Activated T-cell treated with anti-CD3 and anti-CD28 coated beads for 48 hours (primary cell): ENCODE measurements at places on chromosomes 13 and 19.

GRCh38 chr19:49592486-49593232 is 1.7 kb downstream of the PRR12 start:
- peak; percentile 15 for DNase-seq

DNA sequence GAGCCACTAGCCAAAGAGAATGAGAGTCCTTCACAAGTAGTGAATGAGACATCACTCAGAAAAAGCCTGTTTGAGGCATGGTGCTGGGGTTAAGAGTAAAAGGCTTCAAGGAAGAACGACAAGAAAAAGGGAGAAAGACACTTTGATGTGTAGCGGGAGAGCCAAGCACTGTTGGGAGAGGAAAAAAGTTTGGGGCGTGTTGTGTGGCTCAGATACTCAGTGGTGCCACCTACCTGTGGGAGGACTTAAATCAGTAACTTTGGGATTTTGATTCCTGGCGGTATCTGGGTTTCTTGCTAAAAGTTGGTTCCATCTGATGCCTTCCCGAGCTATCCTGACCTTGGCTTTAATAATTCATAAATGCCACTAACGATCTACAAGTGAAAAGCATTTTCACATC is 12.3 kb downstream of the ELSPBP1 start:
- DNase-seq: no peak

GRCh38 chr13:94033830-94034642 is 445.4 kb downstream of the DCT start:
- DNase-seq: no peak

- DNase-seq: no peak
These were observed 2.4 kb downstream of the CDX2 start for GRCh38 chr13:27966641-27967202.

DNA sequence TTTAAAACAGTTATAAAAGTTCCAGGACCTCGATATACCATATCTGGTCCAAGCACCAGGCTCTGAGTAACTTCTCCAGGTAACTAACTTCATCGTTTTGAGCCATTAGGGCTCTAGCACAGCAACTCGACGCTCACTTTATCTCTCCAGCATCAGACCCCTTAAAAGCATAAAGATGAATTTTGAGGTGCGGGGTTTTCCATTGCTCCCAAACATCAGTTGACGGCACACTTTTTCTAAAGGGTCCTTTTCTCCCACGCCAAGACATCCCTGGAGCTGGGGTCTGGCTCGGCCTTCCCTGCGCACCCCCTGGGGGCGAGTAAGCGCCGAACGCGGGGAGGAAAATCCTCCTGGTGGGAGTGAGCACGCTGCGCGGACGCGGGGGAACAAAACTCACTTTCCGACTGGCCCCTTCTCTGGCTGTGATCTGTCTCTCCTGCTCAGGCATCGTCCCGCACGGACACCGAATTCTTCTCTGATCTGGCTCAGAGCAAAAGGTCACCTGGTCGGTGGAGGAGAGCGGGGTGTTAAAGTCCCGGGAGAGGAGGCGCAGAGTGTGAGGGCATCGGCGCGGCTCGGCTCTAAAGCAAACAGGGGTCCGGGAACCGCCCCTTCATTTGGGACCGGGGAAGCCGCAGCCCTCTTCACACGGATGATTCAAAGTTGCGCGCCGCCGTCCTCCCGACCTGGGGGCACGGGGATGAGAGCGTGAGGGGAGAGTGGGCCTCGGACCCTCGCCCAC is at the start of gene ATP7B:
ATP7B (minus strand) TSS at position 561 of the 742 bp plus-strand sequence; CDS start at position 448, 113 bp downstream.
- DNase-seq: peak; percentile 13

- DNase-seq: no peak
These were observed 34.4 kb upstream of the ABCC4 start for GRCh38 chr13:95335667-95336066.
